ENCODE measurements at places on chromosomes 5 and 9. TPM values are rescaled to one million over a fixed set of nuclear protein-coding genes. Genes with fewer than 3 reads are reported as not detected.

DNA sequence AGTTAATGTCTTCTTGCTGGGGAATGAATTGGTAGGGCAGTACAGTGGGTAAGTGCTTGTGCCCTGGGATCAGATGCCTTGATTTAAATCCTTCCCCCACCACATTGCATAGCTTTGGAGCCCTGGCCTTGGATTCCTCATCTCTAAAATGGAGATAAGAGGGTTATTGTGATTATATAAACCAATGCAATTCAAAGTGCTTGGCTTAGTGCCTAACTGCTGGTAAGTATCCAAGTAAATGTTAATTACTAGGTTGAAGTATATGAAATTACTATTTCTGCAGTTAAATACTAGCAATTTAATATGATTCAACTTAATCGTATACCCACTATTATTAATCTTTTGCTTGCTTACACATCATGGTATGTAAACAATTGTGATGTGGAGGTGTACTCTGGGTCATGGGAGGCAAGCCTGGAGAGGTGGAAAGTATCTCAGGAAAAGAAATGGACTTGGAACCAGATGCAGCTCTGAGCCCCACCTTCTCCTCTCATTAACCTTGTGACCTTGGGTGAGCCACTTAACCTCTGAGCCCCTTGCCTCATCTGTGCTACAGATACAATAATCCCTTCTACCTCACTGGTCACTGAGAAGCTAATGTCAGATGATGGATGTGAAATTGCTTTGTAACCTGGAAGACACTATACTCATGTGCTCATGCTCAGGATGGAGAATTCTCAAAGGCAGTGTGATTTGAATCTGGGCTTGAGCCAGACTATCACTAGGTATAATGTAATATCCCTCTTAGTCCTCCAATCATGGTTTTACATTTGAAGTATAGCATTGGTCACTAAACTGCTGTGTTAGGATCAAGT, 23.8 kb downstream of the NEUROG1 start:
- H3K27me3 ChIP-seq, result peaks cover 2% of the 10 kb centered on the region
- no peaks in the 10 kb centered on the region for H3K36me3 ChIP-seq
- H3K4me1 ChIP-seq, result no peaks in the 10 kb centered on the region
- H3K27ac ChIP-seq, result no peak overlapping the region

FOXD4L5 gene
- not detected for polyA plus RNA-seq

GRCh38 chr5:27472000-27472763, 433.8 kb upstream of the CDH9 start:
- no peak overlapping the region for H3K4me3 ChIP-seq
- DNase-seq, result no peak
- H3K4me1 ChIP-seq, result no peaks in the 10 kb centered on the region
- no peaks in the 10 kb centered on the region for H3K27me3 ChIP-seq

DNA sequence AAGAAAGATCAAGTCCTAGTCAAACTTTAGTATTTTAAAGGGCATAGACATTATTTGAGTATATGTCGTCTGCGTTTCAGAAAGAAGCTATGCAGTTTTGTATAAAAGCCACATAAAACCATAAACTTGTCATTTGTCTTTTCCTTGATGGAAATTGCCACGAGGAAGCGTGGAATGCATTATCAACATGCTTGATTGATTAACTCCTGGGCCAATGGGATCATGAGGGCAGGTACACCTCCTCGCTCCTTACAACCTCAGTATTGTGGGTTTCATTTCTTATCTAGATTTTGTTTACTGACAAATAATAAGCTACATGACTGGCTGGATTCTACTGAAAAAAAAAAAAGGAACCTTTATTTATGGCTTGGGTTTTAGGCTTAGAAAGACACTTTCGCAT, 122.5 kb upstream of the RFX3 start:
- H3K27ac ChIP-seq, result no peak overlapping the region
- H3K4me1 ChIP-seq, result no peaks in the 10 kb centered on the region
- H3K27me3 ChIP-seq, result no peaks in the 10 kb centered on the region

- peaks cover 14% of the 10 kb centered on the region for H3K36me3 ChIP-seq
- H3K27me3 ChIP-seq, result peaks cover 5% of the 10 kb centered on the region
- no peak overlapping the region for H3K4me3 ChIP-seq
These were observed 110.7 kb downstream of the RXRA start for GRCh38 chr9:134436911-134437310.

- no peak overlapping the region for H3K27ac ChIP-seq
- no peak for DNase-seq
- H3K4me1 ChIP-seq, result no peaks in the 10 kb centered on the region
These were observed 75.1 kb upstream of the RUFY1 start for GRCh38 chr5:179475208-179475751.

- H3K4me1 ChIP-seq, result no peaks in the 10 kb centered on the region
- H3K27me3 ChIP-seq, result peaks cover 4% of the 10 kb centered on the region
- no peak overlapping the region for H3K27ac ChIP-seq
- no peak for DNase-seq
These were observed 29.5 kb downstream of the TPPP start for GRCh38 chr5:663436-664342.
